Activated CD4-positive, alpha-beta T cell treated with anti-CD3 and anti-CD28 coated beads, Interleukin-2, amount 10 ng/mL, durations not matched to agents 24 days and 14 days (primary cell): ENCODE measurements at places on chromosomes 1 and 21.

DNA sequence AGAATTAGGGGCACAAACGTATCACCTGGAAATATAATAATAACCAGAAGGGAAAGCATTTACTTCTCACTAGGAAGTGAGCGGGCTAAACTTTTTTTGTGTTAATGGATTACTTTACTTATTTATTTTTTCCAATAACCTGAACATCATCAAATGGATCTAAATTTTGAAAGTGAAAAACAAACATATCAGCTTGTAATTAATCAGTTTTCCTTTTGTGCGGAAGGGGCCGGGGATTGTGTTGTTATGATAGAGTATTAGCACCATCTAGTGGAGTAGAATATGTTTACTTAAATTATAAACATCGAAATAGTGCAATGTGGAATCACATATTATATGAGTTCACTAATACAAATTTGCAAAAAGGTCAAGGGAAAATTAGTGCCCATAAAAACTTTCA, 9.0 kb downstream of the CFH start:
- DNase-seq, result no peak

DNA sequence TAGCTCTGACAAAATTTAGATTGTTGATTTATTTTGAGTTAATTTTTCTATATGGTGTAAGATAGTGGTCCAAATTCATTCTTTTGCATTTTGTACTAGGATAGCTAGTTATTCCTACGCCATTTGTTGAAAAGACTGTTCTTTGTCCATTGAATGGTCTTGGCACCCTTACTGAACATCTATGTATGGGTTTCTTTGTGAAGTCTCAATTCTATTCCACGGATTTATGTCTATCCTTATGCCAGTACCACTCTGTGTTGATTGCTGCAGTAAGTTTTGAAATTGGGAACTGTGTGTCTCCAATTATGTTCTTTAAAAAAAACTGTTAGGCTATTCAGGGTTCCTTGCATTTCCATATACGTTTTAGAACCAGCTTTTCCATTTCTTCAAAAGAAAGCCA, 145.7 kb downstream of the ZNF644 start:
- DNase-seq, result no peak

DNA sequence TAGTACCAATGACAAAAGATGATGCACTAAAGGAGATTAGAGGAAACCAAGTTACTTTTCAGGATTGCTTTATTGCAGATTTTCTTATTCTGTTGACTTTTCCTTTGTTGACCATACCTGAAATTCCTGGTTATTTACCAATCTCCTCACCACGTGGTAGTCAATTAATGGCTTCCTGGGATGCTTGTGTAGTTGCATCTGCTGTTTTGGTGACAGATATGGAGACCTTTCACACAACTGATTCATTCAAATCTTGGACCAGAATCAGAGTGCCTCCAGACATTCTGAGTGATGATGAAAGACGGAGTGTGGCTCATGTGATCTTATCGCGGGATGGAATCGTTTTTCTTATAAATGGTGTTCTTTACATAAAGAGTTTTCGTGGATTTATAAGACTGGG, 91.3 kb downstream of the CATSPERE start:
- no peak for DNase-seq

DNA sequence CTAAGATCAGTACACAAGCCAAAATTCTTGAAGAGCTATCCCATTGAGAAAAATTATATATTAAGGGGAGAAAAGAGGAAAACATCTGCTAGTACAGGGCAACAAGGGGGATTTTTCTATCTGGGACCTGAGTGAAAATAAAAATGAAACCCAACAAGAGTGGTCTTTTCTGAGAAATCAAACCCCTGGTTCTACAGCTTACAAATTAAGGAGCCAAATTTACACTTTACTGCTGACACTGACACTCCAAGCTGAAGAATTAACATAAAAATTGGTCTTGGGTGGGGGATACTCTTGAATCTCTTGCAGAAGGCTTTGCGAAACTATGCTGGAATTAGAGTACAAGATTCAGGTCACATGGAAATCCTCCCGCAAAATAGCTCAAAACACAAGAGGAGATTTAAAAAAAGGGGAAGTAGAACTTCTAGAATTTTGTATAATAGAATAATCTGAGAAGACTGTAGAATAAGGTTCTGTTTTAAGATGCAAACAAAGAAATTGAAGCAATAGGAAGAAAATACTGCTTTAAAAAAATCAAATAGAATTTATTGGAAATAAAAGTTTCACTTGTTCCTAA, 32.1 kb upstream of the HSPA13 start:
- no peak for DNase-seq

DNA sequence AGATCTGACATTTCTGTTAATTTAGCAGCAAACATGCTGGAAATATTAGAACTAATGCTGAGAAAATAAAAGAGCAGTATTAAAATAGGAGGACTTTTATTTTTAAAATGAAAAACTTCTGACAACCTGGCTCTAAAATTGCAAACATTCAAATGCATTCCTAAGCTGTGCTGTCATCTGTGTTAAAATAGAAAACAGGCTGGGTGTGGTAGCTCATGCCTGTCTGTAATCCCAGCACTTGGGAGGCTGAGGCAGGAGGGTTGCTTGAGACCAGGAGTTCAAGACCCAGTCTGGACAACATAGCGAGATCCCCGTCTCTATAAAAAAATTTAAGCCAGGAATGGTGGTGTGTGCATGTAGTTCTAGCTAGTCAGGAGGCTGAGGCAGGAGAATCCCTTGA, 44.6 kb downstream of the MIGA1 start:
- no peak for DNase-seq

DNA sequence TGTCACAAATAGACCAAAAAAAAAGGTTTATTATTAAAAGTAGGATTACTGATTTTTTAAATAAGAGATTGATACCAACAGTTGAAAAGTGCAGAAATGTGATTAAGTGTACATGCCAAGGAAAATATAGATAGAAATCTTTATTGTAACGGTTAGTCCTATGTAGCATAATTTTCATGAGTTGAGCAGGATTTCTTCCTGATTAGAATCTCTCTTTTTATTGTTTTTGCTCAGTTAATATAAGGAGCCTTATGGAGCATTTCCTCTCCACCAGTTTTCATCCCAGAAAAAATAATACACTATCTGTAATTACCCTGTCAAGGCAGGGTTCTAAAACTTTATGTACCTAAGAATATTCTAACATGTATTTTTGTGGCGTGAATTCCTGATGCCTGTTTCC, 23.4 kb downstream of the CAPZA1 start:
- no peak for DNase-seq

GRCh38 chr1:208536212-208536611, 292.0 kb upstream of the PLXNA2 start:
- no peak for DNase-seq

DNA sequence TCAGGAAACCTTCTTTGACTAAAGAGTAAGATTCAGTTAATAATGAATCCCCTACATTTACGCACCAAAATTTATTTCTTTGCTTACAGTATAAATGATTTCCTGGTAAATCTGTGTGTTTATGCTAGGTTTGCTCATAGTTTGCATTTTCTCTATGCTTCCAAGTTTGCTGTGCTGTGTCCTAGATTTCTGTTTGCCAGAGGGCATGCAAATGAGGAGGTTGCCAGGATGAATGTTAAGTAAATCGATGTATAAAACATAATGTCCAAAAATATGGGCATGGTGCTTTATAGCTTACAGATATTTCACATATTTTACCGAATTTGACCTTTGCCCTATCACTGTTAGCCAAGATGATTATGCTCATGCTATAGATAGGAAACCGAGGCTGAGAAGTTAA, 63.8 kb downstream of the TBX19 start:
- no peak for DNase-seq

- DNase-seq, result no peak
Observed at GRCh38 chr1:242184955-242185354, 186.1 kb upstream of the MAP1LC3C start.

DNA sequence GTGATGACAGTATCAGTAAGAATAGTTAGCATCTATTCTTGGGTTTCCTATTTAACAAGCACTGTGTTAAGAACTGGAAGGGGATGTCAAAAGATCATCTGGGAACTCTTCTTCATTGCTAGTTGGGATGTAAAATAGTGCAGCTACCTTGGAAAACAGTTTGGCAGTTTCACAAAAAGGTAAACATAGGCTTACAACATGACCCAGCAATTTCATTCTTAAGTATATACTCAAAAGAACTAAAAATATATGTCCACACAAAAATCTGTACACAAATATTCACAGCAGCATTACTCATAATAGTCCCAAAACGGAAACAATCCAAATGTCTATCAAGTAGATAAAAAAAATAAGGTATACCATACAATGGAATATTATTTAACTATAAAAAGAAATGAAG, 45.7 kb downstream of the DIPK1A start:
- no peak for DNase-seq

GRCh38 chr1:60891281-60891680, 191.1 kb upstream of the NFIA start:
- DNase-seq, result no peak

DNA sequence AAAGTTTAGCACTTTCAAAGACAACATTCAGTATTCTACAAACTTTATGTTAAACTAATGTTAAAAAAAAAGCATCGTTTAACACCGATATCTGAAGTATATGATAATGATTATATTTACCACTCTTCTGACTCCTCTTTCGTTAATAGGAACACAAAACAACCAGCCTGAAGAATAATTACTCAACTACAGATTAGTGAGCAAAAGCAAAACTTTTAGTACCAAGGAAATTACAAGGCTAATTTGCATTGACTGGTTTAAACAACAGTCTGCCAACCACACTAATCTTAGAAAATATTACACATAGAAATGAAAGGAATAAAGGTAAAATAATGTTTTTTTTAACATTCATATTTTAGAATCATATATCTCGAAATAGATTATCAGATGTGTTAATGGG, 500.7 kb downstream of the LMO4 start:
- no peak for DNase-seq

DNA sequence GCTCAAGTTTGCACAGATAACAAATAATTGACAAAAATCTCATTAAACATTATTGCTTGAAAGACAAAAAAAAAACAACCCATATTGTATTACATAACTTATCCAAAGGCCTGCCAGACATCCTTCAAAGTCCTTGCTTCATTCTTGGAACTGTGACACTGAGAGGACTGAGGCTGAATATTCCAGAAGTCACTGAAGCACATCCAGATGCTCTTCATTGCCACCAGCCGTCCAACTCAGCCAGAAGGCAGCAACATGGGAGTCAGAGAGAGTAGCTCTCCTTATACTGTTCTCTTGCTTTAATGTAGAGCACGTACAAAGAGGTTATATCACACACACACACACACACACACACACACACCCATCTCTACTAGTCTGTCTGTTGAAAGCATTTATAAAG, 755.0 kb downstream of the LTN1 start:
- no peak for DNase-seq

DNA sequence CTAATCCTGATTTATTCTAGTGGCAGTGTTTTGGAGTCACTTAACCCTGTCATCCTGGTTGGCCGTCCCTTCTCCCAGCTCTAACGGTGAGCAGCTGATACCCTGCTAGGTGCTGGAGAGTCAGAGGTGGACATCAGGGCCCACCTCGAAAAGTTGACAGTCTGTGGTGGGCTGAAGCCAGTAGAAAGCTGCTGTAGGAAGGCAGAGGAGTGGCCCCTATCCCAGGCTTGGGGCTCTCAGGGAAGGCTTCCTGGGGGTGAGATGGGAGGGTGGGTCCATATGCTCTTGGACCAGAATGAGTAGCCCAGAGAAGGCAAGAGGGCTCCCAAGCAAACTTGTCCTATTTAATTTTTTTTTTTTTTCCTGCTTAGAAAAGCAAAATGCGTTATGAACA, 475 bp upstream of the RPL5 start:
- DNase-seq, result peak; percentile 66

DNA sequence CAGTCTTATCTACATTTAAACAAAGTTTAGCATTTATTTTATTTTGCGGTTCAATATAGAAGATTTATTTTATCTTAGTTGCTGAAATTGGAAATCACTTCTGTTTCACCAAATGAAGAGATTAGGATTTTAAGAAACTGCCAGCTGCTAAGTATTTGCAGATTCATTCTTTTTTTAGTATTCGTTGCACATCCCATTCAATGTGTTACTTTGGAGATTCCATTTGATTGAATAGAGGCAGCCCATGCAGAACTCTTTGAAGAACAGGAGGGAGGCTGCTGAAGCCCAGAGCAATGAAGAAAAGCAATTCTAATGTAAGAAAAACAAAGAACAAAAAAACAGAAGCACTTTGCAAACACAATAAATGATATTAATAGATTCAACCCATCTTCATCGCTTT, 38.6 kb upstream of the IL12RB2 start:
- DNase-seq, result no peak

DNA sequence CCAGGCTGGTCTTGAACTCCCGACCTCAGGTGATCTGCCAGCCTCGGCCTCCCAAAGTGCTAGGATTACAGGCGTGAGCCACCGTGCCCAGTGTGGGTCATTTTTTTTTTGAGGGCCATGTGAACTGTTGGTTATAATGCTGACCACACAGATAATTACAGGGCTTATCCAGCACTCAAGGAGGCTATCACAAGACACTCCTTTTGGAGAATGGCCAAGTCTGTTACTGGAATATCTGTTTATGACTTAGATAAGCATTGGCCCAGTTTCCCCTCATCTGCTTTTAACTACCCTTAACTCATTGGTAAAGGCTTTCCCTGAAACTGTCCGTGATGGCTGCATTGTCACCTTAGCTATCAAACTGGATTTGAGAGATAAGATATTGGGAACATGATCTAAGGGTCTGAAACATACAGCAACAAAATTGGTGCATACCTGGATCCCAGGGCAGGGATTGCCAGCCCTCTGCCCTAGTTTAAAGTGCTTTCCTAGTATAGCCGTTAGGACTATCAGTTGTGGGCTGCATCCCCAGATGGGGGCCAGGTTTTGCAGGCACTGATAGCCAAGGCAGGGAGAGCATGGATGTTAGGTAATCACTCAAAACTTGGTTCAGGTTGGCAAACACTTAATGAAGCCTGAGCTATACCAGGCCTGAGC, 15.6 kb downstream of the SZT2 start:
- no peak for DNase-seq

GRCh38 chr1:174150499-174150898, 8.8 kb upstream of the RABGAP1L start:
- no peak for DNase-seq

GRCh38 chr1:18977428-18977827, 21.0 kb upstream of the IFFO2 start:
- no peak for DNase-seq

GRCh38 chr1:70358921-70359564, 4.5 kb upstream of the ANKRD13C start:
- DNase-seq, result no peak
